ENCODE measurements at places on chromosomes 4 and X.

GRCh38 chr4:97396605-97397004 is 746.7 kb downstream of the STPG2 start:
- DNase-seq: no peak

GRCh38 chr4:38069271-38069760 is 109.1 kb downstream of the PTTG2 start:
- peak; percentile 28 for DNase-seq

GRCh38 chr4:21476757-21477156 is 471.8 kb downstream of the KCNIP4 start:
- no peak for DNase-seq

- DNase-seq: peak; percentile 40
These were observed 38.0 kb upstream of the FAM9C start for GRCh38 chrX:13082206-13083065.

GRCh38 chr4:108838451-108838850 is 75.6 kb upstream of the ETNPPL start:
- DNase-seq: no peak

DNA sequence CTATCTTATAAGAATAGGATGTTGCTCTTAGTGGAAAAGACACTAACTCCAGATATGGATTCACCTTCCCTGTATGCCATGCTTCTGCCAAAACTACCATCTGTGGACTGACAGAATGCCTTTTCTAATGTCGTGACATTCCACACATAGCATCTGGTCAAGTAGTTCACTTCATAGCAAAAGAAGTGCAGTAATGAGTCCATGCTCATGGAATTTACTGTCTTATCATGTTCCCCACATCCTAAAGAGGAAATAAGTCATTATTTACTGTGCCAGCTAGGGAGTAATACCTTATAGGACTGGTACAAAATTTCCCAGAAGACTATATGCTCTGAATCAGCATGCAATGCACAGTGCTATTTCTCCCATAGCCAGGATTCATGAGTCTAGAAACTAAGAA is 562.4 kb downstream of the TLL1 start:
- DNase-seq: no peak

- no peak for DNase-seq
These were observed 13.0 kb upstream of the PDCL2 start for GRCh38 chr4:55604996-55605395.

DNA sequence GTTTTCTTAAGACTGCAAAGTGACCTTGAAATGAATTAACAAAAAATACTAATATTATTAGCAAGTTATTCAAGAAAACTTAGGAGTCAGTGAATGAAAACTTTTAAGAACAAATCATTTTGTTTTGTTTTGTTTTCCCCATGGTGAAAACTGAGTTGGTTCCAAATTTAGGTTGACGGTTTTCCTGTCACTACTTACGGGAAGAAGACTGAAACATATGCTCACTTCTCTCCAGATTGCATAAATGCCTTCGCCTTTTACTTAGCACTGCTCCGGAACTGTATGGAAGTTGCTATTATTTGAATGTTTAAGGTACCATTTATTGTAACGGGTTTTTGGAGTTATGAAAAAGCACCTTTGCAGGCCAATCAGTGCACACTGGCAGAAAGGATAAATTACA is 42.8 kb downstream of the DOCK11 start:
- DNase-seq: no peak

GRCh38 chr4:11471618-11472017 is 42.9 kb upstream of the HS3ST1 start:
- peak; percentile 73 for DNase-seq

GRCh38 chrX:14357314-14357713 is 172.0 kb upstream of the GLRA2 start:
- DNase-seq: no peak

DNA sequence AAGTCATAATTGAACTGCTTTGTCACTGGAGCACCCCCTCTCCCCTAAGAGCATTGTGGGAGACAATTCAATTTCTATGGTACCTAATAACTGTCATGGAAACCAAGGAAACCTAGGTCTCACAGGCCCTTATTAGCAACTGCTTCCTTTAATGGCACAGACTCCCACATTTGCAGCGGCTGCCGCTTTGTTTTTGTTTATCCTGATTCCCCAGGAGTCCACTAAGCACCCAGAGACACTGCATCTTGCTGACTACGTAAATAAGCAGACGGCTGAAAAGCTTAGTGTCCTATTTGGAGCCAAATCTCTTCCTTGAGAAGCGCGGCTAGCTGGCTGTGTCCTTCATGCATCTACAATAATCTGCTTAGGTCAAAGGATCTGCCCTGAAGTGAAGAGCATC is 494.4 kb downstream of the TMA16 start:
- no peak for DNase-seq

DNA sequence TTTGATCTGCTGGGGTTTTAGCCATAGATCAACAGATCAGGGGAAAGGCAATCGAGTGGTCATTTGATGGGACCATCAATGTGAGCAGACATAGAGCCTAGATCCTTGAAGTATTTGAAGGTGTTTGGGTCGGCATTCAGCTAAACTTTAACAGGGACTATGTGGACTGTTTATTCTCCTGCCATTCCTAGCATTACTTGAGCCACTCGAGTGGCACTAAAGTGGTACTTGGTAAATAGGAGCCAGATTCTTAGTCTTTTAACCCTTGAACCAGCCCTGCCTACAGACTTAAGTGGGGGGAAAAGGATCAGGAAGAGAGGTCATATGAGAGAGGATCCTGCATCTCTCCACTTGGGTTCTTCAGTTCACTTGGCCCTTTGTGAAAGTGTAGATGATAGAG is 3.8 kb downstream of the MSN start:
- no peak for DNase-seq

GRCh38 chrX:70434914-70435586 is 9.6 kb upstream of the DLG3 start:
- DNase-seq: peak; percentile 29

GRCh38 chrX:123236859-123237258 is 52.8 kb downstream of the GRIA3 start:
- no peak for DNase-seq

- no peak for DNase-seq
These were observed 1.7 kb upstream of the SRP72 start for GRCh38 chr4:56465599-56466295.

- DNase-seq: no peak
These were observed 58.5 kb downstream of the PRPS1 start for GRCh38 chrX:107686792-107687191.

- no peak for DNase-seq
These were observed 43.7 kb upstream of the MED14 start for GRCh38 chrX:40778861-40779575.

DNA sequence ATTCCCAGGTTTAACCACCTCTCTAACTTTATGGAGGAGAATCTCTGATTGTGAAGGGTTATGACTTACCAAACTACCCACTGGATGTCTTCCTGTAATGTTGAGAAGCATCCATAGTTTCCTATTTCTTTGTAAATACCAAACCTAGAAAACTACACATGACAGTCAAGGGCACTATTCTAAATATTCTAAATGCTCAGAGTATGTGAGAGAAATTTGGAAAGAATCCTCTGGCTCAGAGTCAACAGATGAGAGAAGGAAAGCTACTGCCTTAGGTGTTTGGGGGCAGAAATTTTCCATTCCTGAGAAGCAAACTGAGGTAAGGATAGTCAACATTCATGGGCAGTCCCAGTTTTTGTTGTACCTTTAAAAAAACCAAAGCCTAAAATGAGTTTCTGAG is 155.8 kb downstream of the KCNIP4 start:
- DNase-seq: no peak

DNA sequence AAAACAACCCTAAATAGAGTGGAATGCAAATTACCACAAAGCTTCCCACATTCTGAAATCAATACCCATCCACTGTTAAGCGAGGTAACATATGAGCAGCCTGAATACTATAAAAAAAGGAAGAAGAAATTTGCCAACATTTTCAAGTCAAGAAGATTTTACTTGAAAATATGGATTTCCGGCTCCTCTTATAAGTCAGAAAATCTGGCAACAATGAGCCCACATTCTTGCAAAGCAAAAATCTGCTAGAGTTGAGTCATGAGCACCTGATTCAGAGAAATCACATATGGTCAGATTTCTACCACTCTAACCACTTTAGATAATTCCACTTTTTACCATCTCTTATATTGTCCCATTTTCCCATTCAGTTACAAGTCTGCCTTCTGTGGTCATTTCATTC is 395.7 kb downstream of the DTHD1 start:
- DNase-seq: no peak

- DNase-seq: no peak
These were observed 21.2 kb upstream of the IRAK1 start for GRCh38 chrX:154040863-154041262.

GRCh38 chr4:2459589-2460349 is 9.1 kb upstream of the RNF4 start:
- DNase-seq: no peak

- no peak for DNase-seq
These were observed 50.1 kb upstream of the NSUN7 start for GRCh38 chr4:40699648-40700047.

- DNase-seq: no peak
These were observed 439.0 kb downstream of the GPM6A start for GRCh38 chr4:175373031-175373430.

GRCh38 chrX:66012094-66012534 is 27.8 kb downstream of the VSIG4 start:
- peak; percentile 19 for DNase-seq

GRCh38 chr4:45036677-45037076 is 310.3 kb upstream of the GNPDA2 start:
- DNase-seq: no peak

DNA sequence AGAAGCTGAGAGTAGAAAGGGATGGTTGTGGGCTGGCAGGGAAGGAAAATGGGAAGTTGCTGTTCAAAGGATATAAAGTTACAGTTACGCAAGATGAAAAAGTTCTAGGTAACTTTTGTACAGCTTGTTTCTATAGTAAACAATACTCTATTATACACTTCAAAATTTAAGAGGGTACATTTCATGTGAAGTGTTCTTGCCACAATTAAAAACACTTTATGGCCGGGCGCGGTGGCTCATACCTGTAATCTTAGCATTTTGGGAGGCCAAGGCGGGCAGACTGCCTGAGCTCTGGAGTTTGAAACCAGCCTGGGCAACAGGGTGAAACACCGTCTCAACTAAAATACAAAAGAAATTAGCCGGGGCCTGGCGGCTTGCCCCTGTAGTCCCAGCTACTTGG is 623.6 kb downstream of the STIM2 start:
- DNase-seq: no peak

DNA sequence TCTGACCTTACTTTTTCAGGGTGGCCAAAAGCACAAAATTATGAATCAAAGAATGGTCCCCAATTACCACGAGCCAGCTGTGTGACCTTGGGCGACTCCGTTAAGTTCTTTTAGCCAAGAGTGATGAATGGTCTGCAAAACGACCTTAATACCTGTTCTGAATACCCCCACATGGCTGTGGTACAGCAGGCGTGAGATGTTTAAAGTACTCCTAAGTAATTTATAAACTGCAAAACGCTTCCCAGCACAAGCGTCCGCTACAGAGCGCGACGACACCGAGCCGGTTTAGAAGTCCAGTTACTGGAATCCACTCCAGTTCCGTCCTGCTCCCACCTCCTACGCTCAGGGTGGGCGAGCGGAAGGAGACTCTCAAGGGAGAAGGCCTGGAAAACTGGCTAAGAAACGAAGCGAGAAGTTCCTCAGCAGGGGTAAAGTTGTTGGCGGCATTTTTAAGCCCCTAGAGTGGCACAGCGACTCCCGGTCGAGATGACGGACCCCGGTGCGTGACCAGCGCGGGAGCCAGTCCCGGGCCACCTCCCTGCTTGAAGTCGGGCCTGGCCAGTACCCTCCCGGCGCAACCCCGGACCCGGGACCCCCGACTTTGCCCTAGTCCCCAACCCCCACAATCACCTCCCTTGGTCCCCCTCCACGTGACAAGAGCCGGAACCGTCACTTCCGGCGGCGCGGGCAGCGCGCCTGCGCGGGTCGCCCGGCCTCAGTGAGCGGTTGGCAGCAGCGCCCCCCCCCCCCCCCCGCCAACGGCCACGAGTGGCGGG is 659 bp upstream of the BMP2K start:
- DNase-seq: peak; percentile 91

GRCh38 chr4:132619968-132620367 is 529.1 kb upstream of the PCDH10 start:
- DNase-seq: no peak

GRCh38 chrX:153684467-153685155 is 3.1 kb upstream of the SLC6A8 start:
- no peak for DNase-seq

DNA sequence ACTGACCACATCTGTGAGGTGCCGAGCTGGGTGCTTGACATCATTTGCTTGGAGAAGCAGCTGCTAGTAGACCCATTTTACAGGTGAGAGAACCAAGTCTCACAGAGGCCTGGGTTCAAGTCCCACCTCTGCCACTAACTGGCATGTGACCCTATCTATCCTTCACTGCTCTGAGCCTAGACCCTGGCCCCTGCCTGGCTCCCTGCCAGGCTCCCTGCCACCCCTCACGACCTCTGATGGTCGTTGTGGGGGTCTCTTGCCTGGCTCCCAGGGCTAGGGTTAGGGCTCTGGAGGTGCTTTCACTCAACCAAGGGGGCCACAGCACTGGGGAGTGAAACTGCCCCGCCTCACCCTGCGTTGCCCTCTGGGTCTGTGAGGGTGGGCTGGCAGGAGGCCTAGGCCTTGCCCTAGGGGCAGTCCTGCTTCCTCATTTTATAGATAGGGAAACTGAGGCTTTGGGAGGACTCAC is 7.2 kb upstream of the ADD1 start:
- DNase-seq: no peak

- no peak for DNase-seq
These were observed 59.4 kb upstream of the MAGEB2 start for GRCh38 chrX:30156009-30156408.

DNA sequence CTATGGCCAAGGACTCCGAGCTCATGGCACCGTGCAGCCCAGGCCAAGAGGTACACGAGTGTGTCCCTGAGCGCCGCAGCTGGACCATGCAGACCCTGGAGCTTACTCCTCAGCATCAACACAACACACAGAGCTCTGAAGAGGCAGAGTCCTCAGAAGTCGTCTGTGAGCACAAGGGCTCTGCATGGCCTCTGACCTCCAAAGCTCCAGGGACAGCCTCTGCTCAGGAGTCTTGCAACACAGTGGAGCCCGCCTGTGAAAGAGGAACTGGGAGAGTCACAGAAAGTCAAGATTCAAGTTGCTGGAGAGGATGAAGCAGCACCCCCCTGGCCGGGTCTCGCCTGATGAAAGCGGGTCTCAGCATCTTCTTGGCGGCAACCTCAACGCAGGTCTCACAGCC is 2.9 kb downstream of the LRPAP1 start:
- DNase-seq: peak; percentile 53

- no peak for DNase-seq
These were observed 69.9 kb downstream of the AMELX start for GRCh38 chrX:11363069-11363594.

DNA sequence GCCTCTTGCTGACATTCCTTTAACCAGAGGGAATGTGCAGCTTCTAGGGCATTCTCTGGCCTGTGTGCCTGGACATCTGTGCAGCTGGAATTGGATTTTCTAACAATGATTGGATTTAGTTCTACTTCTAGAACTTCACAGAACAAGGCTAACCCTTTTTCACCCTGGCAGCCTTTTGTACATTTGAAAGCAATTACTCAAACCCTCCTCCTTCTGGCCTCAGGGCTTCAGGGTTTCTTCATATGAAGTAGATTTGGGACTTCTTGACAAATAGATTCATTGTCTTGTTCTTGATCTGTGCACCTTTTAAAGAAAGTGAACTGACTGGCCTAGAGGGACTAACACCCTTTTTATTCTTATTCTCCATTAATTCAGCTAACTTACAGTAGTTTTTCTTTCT is 30.1 kb downstream of the SPATA18 start:
- DNase-seq: no peak
